ENCODE measurements at places on chromosomes 12 and 14.

GRCh38 chr14:82313889-82314288 lies 780.2 kb upstream of the SEL1L start:
- DNase-seq: no peak

DNA sequence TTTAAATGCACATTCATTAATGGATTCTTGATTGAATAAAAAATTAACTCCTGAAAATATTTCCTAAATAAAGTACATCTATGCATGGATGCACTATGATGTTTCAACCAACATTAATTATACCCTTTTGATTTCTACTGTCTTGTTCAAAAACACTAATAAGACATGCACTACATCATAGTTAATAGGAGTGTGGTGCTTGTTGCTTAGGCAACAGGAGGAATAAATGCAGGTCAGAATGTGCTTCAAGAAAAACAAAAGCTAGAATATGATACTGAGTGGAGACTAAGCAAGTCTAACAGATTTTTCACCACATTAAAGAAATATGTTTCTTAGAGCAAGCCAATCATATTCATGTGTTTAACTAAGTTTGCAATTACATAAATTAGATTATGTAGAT lies 495.8 kb upstream of the GARIN6 start:
- DNase-seq: no peak

DNA sequence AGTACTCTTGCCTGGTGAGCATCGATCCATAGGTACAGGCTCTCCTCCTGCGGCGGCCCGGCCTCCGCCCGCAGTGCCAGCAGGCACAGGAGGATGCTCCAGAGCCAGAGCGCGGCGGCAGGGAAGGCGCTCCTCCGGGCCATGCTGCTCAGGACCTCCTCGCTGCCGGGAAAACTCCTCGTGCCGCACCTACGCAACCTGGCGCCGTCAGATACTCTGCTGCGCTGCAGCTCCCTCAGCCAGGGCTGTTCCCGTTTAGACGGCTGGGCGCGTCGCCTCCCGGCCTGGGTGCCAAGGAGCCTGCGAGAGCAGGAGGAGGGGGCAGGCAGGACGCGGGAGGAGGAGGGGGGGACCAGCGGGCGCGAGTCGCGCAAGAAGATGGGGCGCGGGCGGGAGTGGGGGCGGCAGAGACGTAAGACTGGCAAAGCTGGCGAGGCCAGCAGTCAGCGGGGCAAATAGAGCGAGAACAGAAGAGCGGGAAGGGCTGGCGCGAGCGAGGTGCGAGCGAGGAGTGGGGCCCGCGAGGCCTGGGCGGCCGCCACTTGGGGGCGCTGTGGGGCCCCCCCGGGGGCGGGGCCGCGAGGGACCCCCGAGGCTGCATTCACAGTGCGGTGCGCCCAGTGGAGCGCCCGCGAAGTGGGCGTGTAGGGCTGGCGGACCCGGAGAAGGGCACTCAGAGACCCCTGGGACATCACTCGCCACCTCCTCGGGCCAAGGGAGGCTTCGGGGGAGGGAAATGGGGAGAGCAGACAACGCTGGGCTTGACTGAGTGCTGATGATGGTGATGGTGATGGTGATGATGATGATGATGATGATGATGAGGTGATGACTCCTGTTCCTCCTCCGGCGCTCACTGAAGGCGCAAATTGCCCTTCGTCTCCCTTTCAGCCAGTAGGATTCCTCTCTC lies at the start of gene WIF1:
Gene WIF1 (minus strand): TSS at position 257 of the 907 bp plus-strand sequence. CDS start 114 bp downstream, at position 143.
- no peak for DNase-seq

DNA sequence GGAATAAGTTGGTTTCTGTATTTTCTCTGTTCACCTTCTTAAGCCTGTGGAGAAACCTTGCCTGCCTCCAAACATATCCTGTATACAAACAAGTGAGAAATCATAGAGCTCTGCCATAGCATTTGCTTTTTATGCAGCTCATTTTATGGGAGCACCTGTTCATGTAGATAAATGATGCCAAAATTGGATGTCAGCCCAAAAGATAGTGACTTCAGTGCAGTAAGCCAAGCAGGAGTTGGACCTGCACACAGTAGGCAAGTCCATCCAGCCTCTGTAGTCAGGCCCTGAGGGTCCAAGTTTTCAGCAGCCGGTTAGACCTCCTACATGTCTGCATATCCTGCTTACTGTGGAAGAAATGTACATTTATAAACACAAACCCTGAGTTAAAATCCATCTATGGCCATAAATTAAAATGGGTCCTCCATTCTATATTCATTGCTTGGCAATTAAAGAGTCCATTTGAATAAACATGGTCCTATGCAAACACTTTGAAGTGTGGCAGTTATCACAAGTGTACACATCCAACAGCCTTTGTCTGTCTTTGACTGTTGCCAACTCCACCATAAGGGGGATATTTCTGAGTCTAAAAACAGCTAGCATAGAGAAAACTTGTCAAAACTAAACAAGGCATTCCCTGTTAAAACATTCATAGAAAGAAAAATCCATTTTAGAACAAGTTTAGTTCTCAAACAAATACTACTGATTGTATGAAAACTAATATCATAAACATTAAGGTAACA lies 847.8 kb downstream of the RPS29 start:
- no peak for DNase-seq

DNA sequence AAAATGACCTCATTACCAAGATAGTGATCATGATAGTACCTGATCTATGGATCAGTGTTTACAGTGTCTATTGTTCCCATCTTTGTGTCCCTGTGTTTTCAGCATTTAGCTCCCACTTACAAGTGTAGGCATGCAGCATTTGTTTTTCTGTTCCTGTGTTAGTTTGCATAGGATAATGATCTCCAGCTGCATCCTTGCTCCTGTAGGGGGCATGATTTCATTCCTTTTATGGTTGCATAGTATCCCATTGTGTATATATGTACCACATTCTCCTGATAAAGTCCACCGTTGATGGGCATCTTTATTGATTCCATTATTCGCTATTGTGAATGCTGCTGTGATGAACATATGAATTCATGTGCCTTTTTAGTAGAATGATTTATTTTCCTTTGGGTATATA lies 215.4 kb upstream of the NAV3 start:
- no peak for DNase-seq

DNA sequence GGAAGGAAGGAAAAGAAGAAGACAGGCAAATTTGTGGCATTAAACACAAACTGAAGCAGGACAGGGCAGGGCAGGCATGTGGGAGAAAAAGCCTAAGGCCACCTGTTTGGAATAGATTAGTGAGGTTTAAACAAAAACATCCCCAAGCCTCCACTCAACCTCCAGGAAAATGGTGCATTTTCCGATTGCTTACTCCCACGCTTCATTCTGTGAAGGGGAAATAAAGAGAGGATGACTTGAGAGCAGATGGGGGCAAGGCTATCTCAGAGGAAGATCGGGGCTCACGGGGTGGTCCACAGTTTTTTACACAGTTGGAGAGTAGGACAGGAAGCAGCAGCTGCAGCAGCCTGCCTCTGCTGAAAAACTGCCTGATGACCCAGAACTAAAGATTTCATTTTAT lies 250.9 kb downstream of the DUSP6 start:
- DNase-seq: no peak

GRCh38 chr12:122293081-122293480 lies 26.8 kb upstream of the VPS33A start:
- DNase-seq: no peak

- DNase-seq: no peak
Measured at GRCh38 chr14:75648066-75648838, 12.4 kb downstream of the ERG28 start.

GRCh38 chr14:96307434-96307833 lies 51.4 kb downstream of the BDKRB1 start:
- DNase-seq: no peak

DNA sequence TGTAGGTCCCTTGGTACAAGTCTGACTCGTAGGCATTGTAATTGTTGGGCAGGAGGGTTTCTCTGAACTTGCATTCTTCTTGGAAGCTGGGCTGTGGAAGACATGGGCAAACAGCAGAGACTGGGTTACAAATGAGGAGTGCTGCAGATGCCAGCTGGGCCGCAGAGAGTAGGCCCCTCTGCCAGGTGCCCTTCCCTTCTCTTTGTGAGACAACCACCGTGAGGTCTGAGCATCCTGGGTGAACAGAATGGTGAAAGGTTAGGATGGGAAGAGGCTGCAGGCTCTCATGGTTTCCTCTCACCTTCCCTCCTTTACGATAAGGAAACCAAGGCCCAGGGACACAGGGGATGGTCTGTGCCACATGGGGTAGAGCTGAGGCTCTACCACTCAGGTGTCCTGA lies 11.3 kb downstream of the FGF6 start:
- DNase-seq: peak; percentile 27

- no peak for DNase-seq
Measured at GRCh38 chr14:67263499-67264149, 22.4 kb downstream of the PALS1 start.

DNA sequence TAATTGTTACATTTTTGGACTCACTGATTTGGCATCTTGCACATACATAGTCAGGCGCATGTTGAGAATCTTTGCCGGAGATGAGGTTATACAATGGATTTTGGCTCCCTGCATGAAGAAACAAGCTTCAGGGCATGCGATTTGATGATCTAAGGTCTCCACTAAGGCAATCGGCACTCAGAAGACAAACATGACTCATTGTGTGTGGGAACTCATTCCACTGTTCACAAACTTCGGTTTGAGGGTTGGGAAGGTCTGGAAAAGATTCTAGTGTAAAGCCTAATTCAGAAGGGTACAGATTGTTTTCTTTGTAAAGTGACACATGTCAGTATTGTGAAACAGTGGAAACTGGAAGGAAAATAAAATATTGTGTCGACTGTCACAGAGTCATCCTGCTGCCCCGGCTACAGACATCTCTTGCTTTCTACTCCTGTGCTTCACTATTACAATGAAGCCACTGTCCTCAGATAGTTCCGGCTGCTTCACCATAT lies 192.6 kb upstream of the HMGA2 start:
- no peak for DNase-seq

DNA sequence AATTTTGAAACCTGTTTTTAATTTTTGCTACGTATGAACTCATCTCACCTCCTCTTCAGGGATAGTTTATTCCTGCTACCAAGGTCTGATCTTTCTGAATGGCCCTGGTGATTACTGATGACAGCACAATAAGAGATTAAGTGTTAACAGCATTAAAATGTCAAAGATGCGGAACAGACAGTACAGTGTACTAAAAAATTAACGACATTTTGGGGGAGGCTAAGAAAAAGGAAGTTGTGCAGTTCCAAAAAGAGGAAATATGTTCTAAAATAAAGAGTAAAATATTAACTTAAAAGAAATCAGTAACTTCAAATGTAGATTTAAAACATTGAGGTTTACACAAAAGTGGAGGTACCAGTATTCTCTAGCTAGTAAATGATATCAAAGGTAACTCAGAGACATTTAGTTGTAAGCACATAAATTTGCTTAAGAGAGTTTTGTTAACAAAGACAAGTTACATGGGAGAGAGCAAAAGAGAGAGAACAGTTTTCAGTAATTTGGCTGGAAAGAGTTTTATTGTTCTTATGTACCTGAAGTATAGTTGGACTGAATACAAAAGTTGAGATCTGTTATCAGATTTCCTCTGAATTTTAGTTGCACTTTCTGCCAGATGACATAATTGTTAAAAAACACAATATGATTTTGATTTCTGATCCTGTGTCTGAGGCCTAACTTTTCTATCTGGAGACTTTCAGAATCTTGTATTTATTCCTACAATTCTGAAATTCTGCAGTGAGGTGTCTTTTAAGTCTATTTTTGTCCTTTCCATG lies 4.2 kb upstream of the CLECL1 start:
- DNase-seq: no peak

DNA sequence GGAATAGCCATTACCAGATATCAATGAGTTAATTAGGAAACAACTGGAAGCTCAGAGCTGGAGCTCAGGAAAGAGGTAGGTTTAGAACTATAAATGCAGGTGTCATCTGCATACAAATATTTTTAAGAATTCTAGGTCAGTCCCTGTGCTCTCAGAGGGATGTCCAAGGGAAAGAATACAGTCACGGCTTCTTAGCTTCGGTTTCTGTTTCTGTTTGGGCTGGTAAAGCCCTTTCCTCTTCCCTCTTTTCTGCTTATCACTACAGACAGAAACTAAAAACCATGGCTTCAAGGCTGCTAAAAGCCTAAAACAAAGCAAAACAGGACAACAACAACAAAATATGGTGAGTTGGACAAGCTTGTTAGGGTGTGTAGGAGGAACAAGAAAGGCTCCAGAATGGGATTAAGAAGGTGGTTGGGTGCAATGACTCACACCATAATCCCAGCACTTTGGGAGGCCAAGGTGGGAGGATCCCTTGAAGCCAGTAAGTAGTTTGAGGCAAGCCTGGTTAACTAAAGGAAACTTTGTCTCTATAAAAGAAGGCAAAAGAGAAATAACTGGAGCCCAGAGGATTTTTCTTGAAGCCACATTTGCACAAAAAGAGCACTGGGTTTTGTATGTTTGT lies 113.0 kb downstream of the SEC23A start:
- DNase-seq: no peak

- no peak for DNase-seq
Measured at GRCh38 chr14:57609192-57610075, 115.8 kb upstream of the CCDC198 start.

DNA sequence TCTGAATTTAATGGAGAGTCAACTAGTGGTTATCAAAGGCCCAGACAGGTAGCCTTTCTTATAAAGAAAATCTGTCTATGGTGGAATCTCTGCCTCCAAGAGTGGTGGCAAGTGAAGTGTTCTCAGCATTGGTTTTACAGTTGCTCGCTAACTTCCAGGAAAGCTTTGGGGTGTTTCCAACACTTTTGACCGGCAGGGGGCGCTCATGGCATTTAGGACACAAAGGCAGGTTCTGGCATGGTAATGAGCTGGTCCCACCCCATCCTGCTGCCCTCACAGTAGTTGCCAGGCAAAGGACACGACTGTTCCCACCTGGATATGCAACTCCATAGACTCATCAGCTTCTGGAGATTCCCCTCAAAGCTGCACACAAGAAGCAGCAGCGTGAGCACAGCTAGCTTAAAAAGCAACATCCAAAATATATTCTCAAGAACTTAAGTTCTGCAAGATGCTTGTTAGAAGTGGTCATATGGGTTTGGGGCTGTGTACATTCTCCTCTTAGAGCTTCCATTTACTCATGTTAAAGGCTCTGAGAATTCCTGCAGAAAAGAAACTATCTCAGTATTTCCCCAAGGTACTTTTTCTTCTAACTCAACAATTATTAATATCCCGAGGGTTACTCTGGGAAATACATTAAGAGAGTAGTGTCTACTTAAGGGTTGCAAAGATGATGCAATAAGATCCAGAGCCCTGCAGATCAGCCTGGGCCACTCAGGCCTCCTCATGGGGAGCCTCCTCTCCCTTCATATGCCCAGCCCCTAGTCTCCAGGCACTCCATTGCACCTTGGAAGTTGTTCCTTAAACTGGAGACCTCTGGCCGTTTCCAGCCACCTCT lies 14.8 kb downstream of the PROX2 start:
- DNase-seq: peak; percentile 90

- no peak for DNase-seq
Measured at GRCh38 chr12:109642506-109643132, 69.0 kb downstream of the MVK start.

All from type B pancreatic cell (in vitro differentiated cells).